Panc1 (cell line): ENCODE measurements at places on chromosomes 3 and 15. TPM values are rescaled to one million over a fixed set of nuclear protein-coding genes. Genes with fewer than 3 reads are reported as not detected.

GRCh38 chr15:52252781-52253180, 42.8 kb downstream of the MYO5C start:
- peak; percentile 94 for DNase-seq

GRCh38 chr3:131880948-131881347, 153.9 kb downstream of the CPNE4 start:
- DNase-seq, result no peak

DNA sequence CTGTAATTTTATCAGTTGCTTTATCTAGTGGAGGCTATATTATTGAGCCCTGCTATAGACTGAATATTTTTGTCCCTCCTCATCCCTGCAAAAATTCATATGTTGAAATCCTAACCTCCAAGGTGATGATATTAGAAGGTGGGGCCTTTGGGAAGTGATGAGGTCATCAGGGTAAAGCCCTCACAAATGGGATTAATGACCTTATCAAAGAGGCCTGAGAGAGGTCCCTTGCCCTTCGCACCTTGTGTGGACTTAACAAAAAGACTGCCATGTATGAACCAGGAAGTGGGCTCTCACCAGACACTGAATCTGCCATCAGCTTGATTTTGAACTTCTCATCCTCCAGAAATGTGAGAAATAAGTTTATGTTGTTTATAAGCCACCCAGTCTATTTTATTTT, 381.4 kb upstream of the ONECUT1 start:
- DNase-seq, result no peak

DNA sequence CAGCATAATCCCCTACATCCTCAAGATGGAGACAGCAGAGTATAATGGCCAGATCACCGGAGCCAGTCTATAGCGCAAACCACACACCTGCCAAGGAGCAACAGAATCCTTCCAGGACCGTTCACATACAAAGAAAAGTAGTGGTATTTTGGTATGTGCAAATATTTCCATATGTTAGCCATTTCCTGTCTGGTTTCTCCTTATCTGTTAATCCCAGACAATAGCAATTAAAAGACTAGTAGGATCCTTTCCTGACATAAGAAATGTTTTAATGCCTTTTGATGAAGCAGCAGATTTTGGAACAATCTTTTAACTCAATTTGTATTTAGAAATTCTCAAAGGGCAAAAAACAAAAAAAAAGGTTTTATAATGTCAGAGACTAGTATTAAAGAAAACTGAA, 22.2 kb downstream of the MRPS25 start:
- no peak for DNase-seq

Gene TRMT10C
- total RNA-seq, result 35.0 TPM
